ENCODE measurements at places on chromosomes 13 and 19.

DNA sequence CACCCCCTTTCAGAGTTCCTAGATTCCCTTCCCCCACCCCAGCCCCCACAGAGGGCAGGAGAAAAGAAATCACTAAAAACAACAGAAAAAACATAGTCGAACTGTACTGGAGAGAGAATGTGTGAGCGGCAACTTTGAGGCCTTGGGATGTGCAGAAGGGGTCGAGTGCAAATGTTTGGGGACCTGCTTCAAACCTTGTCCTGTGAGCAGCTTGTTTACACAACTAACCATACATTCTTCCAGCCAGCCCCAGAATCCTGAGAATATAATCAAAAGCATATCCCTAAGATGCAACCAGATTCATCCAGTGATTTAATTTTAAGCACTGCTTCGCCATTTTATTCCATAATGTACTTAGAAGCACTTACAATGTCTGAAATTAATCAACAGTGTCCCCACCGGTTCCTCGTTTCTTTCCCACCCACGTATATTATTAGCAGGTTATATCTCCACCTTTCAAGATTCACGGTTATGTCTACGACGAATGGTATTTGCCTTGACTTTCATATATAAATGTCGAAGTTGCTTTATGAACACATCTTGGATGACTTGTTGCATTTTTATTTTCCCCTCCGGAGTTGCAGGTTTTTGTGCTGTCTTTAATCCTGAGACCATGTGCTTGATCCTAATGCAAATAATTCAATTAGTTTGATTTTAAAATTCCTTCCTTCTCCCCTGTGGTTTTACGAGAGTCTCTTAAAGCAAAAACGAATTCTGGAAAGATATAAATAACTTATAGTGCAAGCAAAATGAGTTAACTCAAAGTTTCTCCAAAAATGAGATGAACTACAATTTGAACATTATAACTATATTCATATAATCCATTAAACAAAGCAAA, 107.6 kb downstream of the ZIC5 start:
- DNase-seq = no peak

DNA sequence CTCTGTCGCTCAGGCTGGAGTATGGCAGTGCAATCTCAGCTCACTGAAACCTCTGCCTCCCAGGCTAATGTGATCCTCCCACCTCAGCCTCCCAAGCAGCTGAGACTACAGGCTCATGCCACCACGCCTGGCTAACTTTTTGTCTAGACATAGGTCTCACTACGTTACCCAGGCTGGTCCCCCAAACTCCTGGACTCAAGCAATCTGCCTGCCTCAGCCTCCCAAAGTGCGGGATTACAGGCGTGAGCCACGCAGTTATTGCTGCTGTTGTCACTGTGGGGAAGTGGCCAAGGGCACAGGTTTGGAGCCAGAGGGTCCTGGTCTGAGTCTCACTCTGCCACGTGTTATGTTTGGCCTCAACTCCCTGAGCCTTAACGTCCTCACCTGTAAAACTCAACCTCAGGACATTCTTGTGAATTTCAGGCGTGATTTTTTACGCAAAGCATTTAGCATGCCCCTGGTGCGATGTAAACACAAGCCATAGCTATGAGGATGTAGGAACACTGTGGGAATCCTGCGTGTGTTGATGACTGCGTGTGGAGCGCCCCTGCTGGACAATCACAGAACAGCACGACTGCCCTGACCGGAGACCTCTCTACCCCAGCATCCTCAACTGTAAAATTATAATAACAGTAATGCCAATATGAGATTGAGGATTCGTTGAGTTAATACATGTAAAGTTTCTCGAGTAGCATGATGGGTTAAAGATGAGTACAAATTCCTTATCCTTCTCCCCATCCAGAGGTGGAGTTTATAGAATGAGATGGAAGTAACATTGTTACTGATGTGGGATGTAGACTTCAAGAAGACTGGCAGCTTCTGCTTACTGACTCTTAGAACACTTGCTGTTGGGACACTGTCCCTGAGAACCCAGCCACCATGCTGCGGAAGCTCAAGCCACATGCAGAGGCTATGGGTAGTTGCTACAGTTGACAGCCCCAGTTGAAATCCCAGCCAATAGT, 41.8 kb upstream of the PNMA8B start:
- DNase-seq = no peak

DNA sequence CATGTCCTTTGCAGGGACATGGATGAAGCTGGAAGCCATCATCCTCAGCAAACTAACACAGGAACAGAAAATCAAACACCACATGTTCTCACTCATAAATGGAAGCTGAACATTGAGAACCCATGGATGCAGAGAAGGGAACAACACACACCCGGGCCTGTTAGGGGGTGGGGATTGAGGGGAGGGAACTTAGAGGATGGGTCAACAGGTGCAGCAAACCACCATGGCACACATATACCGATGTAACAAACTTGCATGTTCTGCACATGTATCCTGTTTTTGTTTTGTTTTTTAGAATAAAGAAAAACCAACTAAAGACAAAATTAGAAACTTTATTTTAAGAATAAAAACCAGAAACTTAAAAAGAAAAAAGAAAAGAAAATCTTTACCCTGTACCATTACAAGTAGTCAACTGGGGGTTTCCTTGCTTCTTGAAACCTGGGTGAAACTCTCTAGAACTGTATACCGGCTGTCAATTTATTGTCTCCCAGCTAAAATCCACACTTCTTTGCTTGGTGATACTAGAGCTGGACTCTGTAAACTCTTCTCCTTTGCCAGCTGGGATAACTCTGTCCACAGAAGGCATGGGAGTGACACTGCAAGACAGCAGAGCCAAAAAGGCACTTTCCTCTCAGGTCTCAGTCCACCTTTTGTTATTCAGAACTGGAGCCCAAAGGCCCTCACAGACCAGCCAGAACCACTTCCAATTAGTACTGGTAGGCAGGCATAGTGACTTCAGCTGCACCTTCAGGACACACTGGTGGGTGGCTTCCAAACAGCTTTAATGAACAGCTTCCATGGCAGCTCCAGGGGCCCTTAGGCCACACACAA, 9.0 kb downstream of the MICU2 start:
- no peak for DNase-seq

DNA sequence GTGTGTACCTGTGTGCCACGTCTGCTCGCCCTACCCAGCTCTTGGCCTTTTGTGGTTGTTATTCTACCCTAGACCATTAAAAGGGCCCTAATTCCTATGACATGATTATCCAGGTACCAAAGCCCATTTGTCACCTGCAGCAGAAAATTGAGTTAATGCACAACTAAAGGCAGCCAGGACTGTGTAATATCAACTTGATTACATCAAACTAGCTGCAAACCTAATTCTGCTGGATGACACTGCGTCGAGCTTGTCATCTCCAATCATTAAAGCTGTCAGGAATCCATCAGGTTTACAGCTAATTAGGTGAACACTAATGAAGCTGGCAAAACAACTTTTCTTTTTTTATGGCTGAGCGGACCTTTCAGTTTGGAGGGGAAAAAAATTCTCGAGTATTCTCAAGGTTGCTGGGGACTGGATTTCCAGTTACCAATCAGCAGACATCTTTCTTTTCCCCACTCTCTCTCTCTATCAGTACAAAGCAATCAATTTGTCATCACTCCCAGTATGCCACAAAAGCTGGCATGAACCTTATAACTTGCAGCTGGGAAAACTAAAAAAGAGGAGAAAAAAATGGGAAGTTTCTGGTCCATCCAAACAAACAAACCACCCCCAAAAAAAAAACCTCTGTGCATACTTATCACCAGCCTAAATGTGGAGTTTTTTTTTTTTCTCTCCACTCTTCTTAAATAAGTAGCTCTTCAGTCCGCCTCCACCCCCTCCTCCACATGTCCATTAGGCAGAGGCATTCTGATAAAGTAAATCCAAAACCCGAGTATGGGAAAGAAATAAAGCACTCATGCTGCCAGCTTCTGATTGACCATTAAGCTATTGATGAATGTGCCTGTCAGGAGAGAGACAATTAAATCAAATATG, 2.8 kb downstream of the TSHZ3 start:
- no peak for DNase-seq

- DNase-seq = no peak
Observed at GRCh38 chr19:28614634-28615545, 598.1 kb downstream of the UQCRFS1 start.

GRCh38 chr13:29810145-29810742, 40.2 kb downstream of the UBL3 start:
- no peak for DNase-seq

DNA sequence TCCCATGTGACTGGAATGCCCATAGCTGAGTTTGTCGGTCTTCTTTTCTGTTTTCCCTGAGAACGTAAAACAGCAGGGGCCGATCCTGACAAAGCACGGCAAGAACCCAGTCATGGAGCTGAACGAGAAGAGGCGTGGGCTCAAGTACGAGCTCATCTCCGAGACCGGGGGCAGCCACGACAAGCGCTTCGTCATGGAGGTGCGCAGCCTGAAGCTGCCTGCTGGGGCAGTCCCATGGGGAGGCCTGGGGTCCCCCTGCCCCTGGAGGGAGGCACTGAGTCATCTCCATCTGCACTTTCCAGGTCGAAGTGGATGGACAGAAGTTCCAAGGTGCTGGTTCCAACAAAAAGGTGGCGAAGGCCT, 18.2 kb upstream of the QTRT1 start:
- DNase-seq = no peak

GRCh38 chr19:38335949-38336637, 463 bp downstream of the CATSPERG start:
- DNase-seq = peak; percentile 76

DNA sequence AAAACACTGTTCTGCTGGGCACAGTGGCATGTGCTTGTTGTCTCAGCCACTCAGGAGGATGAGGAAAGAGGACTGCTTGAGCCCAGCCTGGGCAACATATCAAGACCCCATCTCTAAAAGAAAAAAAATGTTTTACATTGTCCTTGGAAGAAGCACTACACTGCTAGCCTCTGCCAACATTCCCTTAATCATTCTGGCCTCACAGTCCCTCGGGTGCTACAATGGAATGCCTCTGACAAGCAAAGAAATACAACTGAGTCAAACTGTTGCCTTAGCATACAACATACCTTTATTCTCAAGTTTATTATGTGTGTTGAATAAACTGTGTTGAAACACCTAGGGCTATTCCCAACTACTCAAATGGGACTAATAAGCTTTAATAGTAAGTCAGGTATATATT, 56.1 kb downstream of the PSPC1 start:
- DNase-seq = peak; percentile 20

DNA sequence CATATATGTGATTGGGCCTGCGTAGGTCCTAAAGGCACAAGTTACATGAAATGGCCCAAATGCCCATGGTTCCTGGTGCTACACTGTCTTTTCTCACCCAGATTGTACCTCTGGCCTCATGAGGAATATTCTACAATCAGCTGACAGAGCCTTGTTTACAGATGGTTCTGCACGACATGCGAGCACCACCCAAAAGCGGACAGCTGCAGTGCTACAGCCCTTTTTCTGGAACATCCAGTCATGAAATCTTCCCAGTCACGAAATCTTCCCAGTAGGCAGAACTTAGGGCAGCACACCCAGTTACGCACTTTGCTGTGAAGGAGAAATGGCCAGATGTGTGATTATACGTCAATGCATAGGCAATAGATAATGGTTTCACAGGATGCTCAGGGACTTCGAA, 7.7 kb upstream of the ELF1 start:
- no peak for DNase-seq

- DNase-seq = no peak
Observed at GRCh38 chr13:93945621-93946020, 533.9 kb downstream of the DCT start.
